ENCODE measurements at places on chromosomes 3 and 15.
A peak's percentile ranks its signal among the peaks of the same experiment; 100 is the strongest.

DNA sequence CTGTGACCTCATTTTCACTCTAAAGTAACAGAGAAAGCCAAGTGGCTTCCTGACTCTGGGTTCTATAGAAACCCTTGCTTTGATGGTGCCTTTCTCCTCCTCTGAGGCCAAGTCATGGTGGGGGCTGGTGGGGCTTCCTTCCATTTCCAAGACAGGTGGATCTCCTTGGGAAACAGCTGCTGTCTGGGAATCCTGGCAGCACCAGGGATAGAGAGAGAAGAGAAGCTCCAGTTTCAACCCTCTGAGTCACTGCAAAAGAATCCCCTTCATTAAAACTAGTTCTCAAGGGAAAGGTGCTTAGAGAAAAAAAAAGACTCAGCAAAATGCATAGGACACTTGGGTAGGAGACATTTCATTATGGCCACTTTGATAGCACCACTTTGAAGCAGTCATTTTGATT, 614.4 kb downstream of the FHIT start:
- no peak for DNase-seq

GRCh38 chr15:41018534-41018933, 65.3 kb downstream of the CHAC1 start:
- no peak for DNase-seq

DNA sequence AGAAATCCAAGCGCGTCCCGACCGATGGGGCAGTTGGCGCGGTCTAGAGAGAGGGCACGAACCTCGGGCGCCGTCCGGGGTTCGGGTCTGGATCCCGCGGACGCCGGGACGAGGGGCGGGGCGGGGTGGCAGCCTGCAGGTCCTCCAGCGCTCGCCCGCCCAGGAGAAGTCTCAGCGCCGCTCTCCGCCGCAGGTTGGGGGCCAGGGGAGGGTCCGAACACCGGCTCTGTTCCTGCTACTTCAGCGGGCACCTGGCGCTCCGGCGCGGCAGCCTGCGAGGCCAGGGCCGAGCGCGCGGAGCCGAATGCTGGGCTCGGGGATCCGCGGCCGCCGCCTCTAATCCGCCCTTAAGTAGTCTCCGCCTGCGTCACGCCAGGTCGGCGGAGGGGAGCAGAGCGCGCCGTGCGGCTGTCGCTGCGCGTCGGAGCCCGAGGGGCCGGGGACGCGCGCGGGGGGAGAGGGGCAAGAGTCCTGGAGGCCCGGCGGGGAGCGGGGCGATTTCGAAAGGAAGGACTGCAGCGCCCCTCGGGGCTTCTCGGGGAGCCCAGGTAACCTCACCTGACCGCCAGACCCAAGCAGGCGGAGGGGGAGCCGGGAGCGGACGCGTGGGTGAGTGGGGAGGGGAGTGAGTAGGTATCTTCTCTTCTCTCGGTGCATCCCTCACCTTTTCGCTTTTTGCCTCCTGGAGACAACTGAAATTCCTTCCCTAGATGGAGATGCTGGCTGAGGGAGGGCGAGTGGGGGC, at the start of gene GJD2:
Gene GJD2 (minus strand): TSS at position 325 of the 745 bp plus-strand sequence. CDS start 510 bp downstream, outside the sequence.
- DNase-seq: no peak

GRCh38 chr3:52848617-52849016, 13.8 kb upstream of the MUSTN1 start:
- no peak for DNase-seq

DNA sequence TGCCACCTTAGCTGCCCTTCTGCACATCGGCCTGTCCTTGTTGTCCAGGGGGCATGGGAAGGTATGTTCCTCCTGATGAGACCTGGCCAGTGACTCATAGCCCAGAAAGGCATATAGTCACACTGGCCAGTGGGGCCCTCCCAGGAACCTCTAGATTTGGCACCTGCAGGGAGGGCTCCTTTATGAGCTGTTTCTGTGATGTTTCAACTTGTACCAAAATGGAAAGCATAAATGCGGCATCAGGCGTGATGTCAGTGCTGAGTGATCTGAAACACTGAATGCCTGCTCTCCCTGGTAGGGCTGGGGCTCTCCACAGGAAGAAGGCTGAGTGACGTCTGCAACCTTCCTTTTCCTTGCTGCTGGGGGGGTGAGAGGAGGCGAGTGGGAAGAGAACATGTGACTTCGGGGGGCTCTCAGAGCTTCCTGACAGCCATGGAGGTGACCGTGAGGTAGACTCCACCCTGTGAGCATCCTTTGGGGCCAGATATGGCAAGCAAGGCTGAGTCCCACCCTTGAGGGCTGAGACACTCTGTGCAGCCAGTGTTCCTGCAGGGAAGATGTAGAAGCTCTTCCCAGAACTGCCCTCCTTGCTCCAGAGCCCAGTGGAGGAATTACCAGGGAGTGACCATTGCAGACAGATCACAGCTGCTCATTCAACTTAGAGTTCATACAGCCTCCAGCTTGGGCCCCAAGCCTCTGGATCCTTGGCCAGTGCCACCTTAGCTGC, 37.1 kb upstream of the APEH start:
- no peak for DNase-seq

GRCh38 chr15:101091080-101092017, 160.5 kb downstream of the CHSY1 start:
- no peak for DNase-seq

DNA sequence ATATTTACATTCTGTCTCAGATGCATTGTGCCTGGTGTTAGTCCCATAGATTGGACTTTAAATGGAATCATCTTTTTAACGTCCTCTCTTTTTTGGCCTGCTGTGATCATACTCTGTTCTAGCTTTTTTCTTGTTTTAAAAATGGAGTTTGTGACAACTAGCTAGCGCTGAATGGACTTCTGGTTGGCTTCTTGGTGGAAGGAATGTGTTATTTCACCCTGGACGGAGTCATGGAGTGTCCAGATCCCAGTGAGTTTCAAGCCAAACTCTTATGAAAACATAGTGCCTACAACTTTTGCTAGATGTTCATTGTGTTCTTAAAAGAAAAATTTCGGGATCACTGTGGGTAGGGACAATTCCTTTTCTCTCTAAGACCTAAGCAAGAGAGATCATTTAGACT, 192.6 kb downstream of the TCF12 start:
- no peak for DNase-seq

DNA sequence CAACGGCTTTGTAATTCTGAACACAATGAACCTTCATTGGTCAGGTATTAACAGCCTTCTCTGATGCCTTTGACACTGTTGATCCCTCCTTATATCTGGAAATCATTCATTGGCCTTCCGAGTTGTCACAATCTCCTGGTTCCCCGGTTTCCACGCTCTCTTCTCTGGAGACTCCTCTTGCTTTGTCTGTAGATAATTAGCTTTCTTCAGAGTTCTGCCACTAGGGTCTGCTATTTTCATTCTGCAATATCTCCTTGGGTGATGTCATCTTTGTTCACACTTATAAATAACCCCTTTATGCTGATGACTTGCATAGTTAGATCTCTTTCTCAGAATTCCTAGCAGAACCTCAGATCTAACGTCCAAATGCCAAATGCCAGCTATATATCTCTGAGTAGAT, 583.8 kb upstream of the ZNF717 start:
- DNase-seq: no peak

DNA sequence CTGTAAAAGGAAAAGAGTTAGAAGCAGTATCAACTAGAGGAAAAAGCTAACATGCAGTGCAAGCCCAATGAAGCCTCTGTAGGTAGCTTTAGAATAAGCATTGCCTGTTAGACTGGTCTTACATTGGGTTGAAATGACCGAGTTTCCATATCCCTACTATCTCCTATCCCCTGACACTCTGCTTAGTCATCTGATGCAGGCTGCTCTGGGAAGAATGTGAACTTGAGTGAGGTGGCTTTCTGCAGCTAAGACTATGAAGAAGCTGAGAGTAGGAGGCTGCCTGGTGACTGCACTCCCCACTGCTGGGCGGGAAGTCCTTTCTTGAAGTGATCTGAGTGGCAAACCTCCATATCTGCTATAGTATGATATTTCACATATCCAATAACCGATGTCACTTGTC, 64.7 kb downstream of the OXSM start:
- DNase-seq: no peak

DNA sequence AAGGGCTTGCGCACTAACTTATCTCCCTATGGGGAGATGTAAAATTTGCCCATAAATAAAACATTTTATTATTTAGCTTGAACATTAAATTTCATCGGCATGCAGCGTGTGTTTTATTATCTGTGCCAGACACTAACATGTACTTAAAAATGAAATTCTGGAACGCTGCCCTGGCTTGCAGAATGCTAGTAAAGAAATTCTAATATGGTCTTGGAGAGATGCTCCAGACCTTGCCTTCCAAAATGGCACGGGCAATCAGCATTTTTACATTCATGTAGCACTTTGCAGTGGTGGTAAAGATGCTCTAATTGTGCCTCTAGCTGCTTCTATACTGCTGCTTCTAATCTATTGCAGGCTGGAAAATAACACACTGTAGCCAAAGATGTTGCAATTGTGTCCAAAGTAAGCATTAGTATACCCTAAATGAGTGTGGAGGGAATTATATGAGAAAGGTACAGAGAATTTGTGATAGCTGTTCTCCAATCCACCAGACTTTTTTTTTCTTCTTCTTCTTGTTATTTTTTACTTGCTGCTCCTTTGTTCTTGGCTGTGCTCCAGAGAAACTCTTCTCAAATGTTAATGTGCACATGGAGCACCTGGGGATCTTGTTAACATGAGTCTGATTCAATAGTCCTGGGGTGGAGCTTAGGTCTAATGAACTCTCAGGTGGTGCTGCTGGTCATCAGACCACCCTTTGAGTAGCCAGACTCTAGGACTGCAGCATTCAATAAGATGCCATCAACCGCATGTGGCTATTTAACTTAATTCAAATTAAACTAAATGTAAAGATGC, 47.3 kb downstream of the CRABP1 start:
- DNase-seq: peak; percentile 55

DNA sequence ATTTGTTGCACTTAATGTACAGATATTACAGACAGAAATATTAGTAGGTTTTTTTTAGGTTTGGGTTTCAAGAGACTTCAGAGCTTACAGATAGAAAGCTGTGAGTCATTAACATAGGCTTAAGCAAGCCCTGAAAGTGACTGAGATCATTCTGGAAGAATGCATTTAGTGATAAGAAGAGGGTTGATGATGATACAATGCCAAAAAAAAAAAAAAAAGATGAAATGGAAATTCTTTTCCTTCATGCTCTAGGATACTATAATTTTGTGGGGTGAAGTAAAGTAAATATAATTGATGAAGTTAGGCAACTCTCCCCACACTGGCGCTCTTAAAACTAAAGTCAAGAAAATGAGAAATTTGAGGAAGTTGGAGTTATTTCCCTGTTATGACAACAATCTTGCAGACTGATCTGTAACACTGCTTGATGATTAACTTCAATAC, 169.4 kb upstream of the ZNF385D start:
- DNase-seq: no peak

DNA sequence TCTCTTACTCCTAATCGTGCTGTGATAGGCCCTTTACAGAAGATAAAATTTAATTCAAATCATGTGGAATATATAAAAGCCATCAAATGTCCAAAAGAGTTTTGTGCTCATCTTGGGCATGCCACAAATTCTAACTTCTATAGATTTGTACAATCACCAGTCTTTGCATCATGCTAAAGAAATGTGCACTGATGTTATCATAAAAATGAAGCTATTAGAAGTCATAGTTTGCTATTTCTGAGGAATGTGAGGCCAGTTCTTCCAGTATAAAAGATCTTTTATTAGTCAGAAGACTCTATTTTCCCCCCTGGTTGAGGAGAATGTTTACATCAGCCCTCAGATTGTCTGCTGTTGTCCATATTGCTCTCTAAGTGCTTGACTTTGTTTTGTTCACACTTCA, 2.1 kb upstream of the ANXA2 start:
- no peak for DNase-seq

- no peak for DNase-seq
Observed at GRCh38 chr3:73215281-73215680, 153.8 kb downstream of the EBLN2 start.

GRCh38 chr15:83118291-83118827, 10.9 kb downstream of the TM6SF1 start:
- no peak for DNase-seq

GRCh38 chr3:173993299-173993698, 595.8 kb downstream of the NLGN1 start:
- no peak for DNase-seq

DNA sequence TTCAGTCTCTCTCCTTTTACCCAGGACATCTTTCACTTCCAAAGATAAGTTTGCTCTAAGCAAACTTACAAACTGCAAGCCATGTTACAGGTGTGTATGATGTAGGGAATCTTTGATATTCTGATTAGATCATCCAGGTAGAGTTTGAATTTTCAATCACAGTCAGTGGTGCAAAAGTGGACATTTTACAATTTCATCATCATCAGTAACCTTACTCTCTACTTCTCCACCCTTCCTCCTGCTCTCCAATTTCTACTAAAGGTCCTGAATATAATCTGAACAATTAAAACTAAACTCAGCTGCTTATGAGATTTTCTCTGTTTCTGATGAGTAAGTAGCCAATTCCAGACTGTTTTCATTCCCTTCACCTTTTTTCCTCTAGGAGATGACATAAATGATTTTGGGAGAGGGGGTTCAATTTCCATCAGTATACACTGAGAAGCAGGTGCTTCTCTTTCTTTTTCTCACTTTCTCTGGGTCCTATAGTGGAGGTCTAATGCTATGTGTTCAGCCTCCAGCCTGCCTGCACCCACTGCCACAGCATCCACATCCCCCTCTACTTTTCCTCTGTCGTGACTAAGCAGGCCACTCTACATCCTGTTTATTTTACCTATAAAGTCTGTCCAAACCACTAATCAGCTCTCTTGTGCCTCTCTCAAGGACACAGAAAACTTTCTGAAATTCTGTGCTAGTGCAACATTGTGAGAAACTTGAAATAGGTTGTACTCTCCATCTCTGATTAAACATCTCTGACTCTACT, 27.6 kb downstream of the SUCNR1 start:
- no peak for DNase-seq

DNA sequence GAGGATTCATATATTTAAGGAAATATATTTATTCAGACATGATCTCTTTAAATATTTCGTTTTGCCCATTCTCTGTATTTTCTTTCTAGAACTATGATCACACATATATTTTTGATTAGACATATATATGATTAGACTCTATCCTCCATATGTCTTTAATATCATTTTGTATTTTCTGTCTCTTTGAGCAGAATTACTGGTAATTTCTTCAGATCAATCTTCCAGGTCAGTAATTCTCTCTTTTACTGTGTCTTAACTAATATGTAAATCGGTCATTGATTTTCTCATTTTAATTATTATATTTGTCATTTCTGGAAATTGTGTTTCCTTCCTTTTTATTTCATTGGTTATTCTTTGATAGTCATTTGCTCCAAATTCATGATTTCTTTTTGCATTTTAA, 586.2 kb downstream of the NR2F2 start:
- no peak for DNase-seq

DNA sequence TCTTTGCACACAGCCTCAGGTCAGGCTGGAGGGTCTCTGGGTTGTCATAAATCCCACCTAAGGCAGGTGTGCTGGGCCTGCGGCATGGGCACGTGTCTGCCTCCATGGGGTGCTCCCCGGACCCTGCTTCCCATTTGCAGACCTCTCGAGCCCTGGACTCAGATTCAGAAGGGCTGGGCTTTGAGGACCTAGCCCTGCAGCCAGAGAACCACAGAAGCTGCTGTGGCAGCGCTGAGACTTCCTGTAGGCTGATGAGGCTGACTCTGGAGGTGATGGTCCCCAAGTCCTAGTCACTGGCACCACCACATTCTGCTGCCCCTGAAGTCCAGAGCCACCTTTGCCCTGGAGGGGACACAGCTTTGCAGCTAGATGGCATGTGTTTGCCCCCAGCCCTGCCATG, 156.4 kb downstream of the LRRC28 start:
- DNase-seq: no peak
